ENCODE measurements at places on chromosomes 12 and 14.

DNA sequence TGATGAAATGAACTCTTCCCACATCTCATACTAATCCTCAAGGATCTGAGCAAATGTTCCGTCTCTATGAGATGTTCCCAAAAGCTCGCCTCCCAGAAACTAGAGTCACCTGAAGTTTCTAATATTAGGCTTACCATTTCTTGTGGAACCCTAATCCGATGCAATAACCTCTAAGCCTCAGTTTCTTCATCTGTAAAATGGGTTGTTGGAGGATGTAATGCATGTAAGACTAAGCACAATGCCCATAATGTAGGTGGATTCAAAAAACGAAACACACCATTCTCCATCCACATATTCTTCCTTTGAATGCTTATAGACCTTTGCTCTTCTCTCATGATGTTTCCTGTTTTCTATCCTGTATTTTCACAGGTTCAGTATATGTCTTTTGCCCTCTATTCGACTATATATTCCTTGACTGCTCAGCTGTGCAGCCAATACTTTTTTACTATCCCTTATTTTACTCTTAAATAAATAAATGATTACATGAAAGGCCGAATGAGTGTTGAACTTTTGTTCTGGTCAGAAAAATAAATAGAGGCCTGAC is 307.3 kb upstream of the G2E3 start:
- no peak for DNase-seq

GRCh38 chr14:84874436-84874835 is 655.5 kb upstream of the FLRT2 start:
- no peak for DNase-seq

DNA sequence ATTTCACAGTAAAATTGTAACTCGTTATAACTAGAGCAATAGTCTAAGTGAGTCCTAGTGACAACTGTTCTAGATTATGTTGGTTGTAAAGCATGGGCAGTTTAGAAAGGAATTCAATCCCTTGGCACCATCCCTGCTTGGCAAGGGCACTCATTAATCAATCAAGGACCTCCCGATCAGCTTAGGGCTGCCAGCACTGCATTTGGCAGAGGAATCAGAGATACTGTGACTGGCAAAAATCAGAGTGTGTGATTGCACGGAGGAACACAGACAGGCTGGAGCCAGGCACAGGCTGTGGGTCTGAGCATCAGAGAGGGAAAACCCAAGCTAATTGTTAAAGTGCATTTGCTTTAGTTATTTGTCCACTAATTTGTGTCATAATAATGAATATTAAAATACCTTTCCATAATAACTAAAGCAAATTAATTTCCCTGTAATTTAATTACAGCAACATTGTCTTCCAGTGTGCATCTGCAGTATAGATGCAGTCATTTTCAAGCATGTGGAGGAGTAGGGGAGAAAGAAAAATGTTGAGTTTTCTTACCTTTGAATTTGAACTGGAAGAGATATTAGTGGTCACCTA is 3.2 kb upstream of the EGLN3 start:
- DNase-seq, result no peak

DNA sequence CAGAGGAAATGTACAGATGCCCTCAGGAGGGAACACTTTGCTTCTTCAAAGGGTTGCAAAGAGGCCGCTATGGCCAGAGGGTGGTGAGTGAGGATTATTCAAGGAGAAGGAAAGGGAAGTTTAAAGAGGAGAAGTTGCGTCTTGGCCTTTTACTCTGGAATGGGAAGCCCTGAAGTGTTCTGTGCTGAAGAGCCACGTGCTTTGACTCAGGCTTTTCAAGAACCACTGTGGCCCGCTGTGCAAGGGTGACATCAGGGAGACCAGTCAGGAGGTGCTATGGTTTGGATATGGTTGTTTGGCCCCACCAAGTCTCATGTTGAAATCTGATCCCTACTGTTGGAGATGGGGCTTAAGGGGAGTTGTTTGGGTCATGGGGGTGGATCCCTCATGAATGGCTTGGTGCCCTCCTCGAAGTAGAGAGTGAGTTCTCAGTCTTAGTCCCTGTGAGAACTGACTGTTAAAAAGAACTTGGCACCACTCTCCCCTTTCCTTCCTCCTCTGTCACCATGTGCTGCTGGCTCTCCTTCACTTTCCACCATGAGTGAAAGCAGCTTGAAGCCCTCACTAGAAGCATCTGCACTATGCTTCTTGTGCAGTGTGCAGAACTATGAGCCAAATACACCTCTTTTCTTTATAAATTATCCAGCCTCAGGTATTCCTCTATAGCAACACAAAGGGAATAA is 66.1 kb upstream of the DUSP6 start:
- no peak for DNase-seq

- DNase-seq, result peak; percentile 67
Measured at GRCh38 chr14:73997108-73997943, 21.8 kb downstream of the ENTPD5 start.

GRCh38 chr12:69991690-69992288 is 166.8 kb downstream of the MYRFL start:
- no peak for DNase-seq

DNA sequence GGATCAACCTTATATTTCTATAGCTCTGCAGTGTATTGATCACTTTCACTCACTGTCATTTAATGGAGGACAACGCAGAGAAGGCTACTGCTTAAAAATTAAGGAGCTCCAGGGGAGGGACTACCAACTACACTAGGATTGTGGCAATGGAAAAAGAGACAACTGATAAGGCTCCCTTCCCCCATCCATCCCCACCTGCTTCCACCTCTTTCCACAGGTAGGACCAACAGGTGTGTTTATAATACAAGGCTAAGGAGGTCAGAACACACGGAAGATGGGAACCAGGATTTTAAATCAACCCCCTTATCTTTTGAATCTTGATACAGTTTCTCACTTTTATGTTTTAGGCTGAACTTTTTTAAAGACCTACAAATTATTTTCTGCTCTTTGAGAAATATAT is 90.8 kb downstream of the STAB2 start:
- DNase-seq, result peak; percentile 24

- DNase-seq, result no peak
Measured at GRCh38 chr14:105460616-105461015, 14.0 kb upstream of the CRIP2 start.

- DNase-seq, result no peak
Measured at GRCh38 chr12:5371631-5372030, 60.3 kb upstream of the NTF3 start.

- no peak for DNase-seq
Measured at GRCh38 chr12:63822352-63822751, 22.1 kb upstream of the SRGAP1 start.

- no peak for DNase-seq
Measured at GRCh38 chr14:84670796-84671195, 859.1 kb upstream of the FLRT2 start.

GRCh38 chr12:49843876-49844437 is 1.1 kb upstream of the BCDIN3D start:
- no peak for DNase-seq

- no peak for DNase-seq
Measured at GRCh38 chr12:58086006-58086405, 144.6 kb downstream of the ATP23 start.

- peak; percentile 31 for DNase-seq
Measured at GRCh38 chr14:104595116-104595675, 9.4 kb downstream of the TMEM179 start.

DNA sequence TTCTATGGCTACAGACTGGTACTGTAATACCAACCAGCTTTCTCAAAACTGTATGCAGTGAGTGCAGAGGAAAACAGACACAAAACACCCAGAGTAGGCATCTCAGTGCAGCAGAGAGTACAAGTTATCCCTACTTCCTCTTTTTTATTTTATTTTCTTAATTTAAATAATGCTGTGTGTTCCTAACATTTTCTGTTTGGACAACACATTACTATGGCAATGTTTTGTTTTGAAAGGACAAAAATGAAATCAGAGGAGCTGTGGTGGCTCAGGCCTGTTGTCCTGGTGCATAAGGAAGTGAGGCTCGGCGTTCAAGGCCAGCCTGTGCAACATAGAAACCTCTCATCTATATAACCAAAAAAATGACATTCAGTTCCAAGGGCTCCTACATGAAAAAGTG is 33.7 kb upstream of the SELPLG start:
- no peak for DNase-seq

DNA sequence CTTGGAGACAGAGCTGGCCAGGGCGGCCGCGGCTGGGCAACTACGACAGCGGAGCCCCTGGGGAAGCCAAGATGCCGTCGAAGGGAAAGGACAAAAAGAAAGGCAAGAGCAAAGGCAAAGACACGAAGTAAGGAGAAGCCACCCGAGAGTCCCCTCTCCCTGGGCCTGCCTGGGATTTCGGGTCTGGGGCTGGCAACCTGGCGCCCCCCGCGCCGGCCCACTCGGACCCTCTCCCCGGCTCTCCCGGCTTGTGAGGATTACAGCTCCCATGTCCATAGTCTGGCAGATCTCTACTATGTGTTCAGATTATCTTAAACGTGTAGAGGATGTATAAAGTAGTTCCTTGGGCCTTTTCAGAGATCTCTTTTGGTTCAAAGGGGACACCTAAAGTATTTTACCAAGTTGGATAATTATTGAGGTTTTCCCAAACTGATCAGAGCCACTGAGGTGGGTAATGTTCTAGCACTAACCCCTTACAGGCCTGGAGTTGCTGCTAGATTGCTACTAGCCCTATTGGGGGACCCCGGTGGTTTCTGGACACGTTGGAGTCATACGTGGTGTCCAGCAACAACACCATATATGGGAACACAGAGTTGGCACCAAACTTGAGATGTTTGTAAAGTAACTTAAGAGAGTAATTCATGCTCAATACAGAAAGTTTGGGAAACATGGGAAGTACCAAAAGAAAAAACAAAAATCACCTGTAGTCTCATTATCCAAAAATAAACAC is 424 bp downstream of the BBOF1 start:
- DNase-seq, result no peak

- DNase-seq, result peak; percentile 94
Measured at GRCh38 chr14:35335388-35336092, 43.4 kb downstream of the PSMA6 start.

DNA sequence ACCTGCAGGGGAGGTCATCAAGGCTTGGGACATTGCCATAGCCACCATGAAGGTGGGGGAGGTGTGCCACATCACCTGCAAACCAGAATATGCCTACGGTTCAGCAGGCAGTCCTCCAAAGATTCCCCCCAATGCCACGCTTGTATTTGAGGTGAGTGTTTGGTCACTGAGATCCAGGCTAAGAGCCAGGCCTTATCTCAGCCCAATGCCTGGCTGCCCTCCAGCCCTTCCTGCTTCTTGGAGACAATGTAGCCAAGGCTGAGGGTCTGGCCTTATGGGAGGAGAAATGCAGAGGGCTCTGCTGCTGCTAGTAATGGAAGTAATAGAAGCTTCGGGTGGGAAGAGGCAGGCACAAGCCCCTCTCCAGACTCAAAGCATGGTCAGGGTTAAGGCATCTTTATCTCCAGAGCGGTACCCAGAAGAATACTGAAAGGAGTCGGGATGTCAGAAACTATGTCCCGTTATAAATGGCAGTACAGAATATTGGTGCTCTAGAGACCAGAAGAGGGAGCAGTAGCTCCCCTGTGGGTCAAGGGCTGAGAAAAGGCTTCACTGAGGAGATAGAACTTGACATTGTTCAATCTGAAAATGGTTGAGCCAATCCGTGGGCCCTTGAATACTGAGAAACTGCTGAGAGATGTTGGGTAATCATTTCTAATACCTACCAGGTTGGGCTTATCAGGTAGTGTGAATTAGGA is 3.1 kb downstream of the FKBP4 start:
- no peak for DNase-seq

- DNase-seq, result no peak
Measured at GRCh38 chr12:97322388-97322787, 140.2 kb upstream of the RMST start.

GRCh38 chr14:75522224-75522982 is at the start of gene BATF:
BATF (plus strand) TSS chr14:75522469; CDS start chr14:75522683, 214 bp downstream.
- DNase-seq, result peak; percentile 39

DNA sequence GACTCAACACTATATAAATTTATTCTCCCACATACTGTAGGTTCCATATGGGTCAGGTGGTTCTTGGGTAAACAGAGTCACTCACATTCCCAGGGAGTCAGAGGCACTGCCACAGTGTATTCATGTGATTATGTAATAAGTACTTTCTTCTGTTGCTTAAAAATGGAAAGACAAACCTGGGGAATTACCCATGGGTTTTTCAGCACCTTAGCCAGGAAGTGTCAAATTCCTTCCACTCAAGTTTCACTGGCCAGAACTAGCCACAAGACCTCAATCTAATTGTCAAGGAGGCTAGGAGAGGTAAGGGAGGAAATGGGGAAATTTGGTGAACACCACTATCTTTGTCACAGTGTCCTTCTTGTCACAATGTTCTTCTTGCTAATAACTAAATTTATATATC is 333.2 kb upstream of the MDGA2 start:
- no peak for DNase-seq

GRCh38 chr12:98296462-98297079 is 218.8 kb upstream of the TMPO start:
- DNase-seq, result no peak

DNA sequence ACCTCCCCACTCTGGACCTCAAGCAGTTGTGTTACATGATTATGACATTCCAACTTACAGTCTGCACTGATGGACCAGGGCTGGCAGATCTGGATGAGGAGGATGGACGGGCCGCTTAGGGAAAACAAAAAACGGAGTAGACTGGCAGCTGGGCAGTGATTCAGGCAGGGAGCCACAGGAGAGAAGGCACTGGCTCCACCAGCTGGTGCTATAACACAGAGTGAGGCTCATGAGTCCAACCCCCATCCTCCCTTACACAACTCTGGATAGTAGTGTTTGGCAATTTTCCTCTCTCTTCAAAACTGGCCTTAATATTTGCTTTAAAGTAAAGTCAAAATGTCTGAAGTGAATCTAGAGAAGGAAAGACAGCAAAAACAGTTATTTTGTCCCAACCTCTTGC is 9.7 kb upstream of the RIC8B start:
- DNase-seq, result no peak

- no peak for DNase-seq
Measured at GRCh38 chr14:53093206-53093605, 59.9 kb downstream of the DDHD1 start.

GRCh38 chr12:103905730-103906349 is 24.4 kb upstream of the HSP90B1 start:
- DNase-seq, result no peak

DNA sequence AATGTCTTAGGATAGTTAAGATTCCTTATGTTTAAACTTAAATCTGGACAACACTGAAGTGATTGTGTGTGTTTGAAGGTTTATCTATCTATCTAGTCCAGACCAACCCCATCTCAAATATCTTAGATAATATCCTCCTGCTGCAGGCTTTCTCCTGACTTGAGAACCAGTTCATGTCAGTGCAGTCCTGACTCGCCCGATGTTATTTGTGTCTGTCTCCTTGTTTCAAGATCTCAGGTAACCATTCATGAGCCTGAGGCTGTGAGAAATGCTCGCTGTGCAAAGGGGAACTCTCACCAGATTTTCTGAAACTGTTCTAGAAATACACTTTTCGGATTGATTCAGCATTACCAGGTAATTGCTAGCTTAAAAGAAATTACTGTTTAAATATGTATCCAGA is 356.2 kb downstream of the SNAPC1 start:
- DNase-seq, result no peak

GRCh38 chr14:73623504-73624054 is 11.3 kb downstream of the ACOT6 start:
- no peak for DNase-seq

- DNase-seq, result no peak
Measured at GRCh38 chr14:28709571-28710305, 56.8 kb upstream of the FOXG1 start.

- DNase-seq, result no peak
Measured at GRCh38 chr14:69750495-69750894, 16.4 kb upstream of the SRSF5 start.

Data from mucosa of descending colon (tissue), 3 donors.